ENCODE measurements at places on chromosomes 6 and 20.

- DNase-seq = no peak
Measured at GRCh38 chr20:533526-533925, 10.1 kb downstream of the CSNK2A1 start.

DNA sequence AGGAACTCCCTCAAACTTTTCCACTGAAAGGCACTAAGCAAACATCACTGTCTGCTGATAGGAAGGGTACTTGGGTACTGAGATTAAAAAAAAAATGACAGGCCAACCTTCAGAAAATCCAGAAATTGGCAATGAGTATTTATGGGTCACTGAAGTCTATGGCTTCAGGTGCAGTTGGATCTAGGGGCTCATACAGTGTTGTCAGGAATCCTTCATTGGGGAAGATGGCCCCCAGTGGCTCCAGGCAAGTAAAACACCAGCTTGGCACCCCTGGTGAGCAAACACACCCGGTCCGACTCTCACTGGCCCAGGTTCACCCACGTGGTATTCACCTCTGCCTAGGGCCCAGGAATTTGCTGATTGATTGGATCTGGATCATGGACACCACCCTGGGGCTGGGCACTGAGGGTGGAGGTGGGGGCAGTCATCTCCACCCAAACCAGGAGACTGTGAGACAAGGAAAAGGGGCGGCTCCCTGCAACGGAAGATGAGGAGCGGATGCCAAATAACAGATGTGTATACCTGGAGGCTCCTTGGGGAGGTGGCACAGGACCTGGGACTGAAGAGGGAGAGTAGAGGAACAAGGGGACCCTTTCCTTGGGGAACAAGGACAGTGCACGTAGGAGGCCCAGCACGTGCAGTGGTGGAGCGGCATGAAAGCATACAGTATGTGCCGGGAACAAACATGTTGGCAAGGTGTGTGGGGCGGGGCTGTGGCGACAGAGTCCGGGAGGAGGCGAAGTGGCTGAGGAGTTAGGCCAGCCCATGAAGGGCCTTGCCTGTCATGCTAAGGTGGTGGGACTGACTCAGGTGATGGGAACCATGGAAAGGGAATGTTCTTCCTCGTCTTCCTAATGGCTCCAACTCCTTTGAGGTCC is 4.7 kb downstream of the SLC2A10 start:
- no peak for DNase-seq

GRCh38 chr20:32327087-32327681 is 30.9 kb upstream of the ASXL1 start:
- DNase-seq = no peak

DNA sequence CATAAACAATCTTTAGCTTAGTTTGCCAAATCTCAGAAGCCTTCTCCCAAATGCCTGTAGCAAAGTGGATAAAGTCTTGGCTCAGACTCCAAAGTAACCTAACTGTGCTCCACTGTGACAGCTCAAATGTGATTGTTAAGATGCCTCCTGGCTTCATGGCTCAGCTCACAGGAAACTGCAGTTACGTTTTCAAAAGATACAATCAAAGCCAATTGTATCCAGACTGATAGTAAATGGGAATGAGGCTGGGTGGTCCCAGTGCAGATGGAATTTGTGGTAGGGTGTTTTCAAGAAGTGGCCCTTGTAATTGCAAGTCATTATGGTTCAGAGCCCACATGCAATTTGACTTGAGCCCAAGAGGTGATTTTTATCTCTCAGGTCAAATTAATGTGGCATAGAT is 151.2 kb upstream of the TAB2 start:
- DNase-seq = no peak

- no peak for DNase-seq
Measured at GRCh38 chr6:143842461-143842901, 657 bp upstream of the LTV1 start.

GRCh38 chr20:50467718-50468356 is 42.3 kb upstream of the PTPN1 start:
- peak; percentile 44 for DNase-seq

DNA sequence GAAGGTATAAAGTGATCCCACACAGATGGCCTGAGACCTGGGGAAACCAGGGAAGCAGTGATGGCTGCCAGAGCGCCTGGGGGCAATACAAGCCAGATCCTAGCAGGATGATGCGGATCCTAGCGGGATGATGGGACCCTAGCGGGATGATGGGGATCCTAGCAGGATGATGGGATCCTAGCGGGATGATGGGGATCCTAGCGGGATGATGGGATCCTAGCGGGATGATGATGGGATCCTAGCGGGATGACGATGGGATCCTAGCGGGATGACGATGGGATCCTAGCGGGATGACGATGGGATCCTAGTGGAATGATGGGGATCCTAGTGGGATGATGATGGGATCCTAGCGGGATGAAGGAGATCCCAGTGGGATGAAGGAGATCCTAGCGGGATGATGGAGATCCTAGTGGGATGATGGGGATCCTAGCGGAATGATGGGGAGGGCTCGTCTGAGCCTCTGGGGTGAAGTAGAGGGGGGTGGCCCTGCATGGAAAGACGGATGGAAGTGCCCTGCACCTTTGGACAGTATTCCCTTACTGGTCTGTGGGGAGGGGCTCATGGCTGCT is 44.2 kb upstream of the CDH22 start:
- DNase-seq = no peak

GRCh38 chr20:64244281-64244805 is 11.2 kb upstream of the PCMTD2 start:
- DNase-seq = no peak

GRCh38 chr6:152503546-152503945 is 133.6 kb downstream of the SYNE1 start:
- no peak for DNase-seq

Measured in T-helper 1 cell (primary cell).